ENCODE measurements at places on chromosomes 1 and 21. TPM values are rescaled to one million over a fixed set of nuclear protein-coding genes. Genes with fewer than 3 reads are reported as not detected.

SAMSN1 gene
- total RNA-seq: 6.0 TPM

CFHR4 gene
- not detected for total RNA-seq

S100A9 gene
- total RNA-seq: 1,065 TPM

DNA sequence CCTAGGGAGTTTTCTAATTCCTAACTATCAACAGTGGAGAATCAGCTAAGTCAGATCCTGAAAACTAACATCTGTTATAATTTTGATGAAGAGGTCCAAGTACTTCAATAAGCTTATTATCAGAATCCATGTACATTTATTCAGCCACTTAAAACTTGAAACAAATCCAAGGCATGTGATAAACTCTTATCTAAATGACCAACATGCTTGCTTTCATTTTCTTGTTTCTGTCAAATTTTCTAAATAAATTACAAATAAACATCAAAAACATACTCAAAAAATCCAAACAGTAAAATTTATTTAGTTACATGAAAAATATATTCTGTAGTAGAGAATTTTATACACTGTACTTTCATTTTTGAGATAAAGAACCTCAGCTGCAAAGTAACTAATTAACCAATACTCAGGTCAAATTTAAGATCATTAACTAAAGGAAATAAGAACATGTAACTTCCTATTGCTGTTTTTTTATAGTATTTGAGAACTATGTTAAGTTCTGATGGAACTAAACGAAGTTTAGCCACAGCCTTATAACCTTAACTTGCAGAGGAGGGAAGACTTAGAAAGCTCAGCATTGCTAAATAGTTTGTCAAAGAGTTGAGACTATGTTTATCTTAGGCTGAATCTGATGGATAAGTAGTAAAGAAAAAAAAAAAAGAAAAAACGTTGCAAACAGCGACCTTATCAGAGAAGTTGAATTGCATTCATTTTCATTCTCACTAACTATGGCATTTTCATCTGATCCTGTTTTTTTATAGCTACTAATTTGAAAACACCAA is 44.9 kb downstream of the SYNJ1 start:
- DNase-seq: no peak

TNNI3K gene
- 0.69 TPM for total RNA-seq
